Motor neuron (in vitro differentiated cells): ENCODE measurements at places on chromosomes 2 and 18. TPM values are rescaled to one million over a fixed set of nuclear protein-coding genes. Genes with fewer than 3 reads are reported as not detected.

DNA sequence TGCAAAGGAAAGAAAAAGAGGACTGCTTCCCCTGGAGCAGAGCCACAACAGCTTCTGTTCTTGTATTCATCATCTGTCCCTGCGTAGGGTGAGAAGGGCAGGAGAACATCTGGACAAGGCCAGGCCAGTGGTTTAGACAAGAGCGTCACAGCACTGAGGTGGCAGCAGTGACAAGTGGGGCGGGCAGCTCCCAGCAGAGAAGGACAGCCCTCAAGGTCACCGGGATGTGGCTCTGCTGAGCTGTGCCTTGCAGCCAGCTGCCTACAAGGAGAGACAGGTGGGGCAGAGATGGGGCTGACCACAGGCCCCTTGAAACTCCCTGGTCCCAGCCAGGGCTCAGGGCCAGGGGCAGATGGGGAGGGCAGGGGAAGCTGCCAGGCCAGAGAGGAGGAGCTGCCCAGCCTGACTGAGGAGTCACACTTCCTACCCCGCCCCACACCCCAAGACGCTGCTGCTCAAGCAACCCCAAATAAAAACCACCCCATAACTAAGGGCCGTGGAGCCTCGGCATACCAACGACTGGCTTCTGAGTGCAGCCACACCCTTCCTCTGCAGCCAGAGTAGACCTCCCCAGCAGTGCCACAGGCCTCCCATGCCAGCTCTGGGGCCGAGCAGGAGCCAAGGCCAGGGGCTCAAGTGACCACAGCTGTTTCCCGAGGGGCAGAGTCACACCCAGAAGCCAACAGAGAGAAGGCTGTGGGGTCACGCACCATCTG is 5.4 kb downstream of the RAB11FIP5 start:
- no peak for ATAC-seq

DNA sequence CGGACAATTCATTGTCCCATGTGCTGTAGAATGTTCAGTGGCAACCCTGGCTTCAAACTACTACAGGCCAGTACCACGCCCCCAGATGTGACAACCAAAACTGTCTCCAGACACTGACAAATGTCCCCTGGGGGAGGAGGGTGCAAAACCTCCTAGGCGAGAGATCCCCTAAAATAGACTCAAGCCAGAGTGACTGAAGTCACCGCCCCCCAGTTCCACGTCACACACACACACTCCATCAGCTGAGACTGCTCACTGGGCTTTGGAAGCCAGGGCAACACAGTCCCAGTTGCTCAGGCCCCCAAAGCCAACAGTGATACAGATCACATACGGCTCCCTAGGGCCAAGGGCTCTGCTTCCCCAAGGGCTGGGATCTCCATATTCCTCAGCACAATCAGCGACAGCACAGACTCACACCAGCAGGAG is 19.1 kb downstream of the HDAC4 start:
- peak; percentile 76 for ATAC-seq

ZCCHC2 gene
- total RNA-seq: 9.3 and 12.0 TPM in 2 replicates

PDE1A gene
- total RNA-seq: 11.1 and 13.5 TPM in 2 replicates

GRCh38 chr2:177891533-177891932 is 181.0 kb downstream of the PDE11A start:
- no peak for ATAC-seq

GRCh38 chr2:224417947-224418346 is 16.0 kb upstream of the FAM124B start:
- no peak for ATAC-seq

DNA sequence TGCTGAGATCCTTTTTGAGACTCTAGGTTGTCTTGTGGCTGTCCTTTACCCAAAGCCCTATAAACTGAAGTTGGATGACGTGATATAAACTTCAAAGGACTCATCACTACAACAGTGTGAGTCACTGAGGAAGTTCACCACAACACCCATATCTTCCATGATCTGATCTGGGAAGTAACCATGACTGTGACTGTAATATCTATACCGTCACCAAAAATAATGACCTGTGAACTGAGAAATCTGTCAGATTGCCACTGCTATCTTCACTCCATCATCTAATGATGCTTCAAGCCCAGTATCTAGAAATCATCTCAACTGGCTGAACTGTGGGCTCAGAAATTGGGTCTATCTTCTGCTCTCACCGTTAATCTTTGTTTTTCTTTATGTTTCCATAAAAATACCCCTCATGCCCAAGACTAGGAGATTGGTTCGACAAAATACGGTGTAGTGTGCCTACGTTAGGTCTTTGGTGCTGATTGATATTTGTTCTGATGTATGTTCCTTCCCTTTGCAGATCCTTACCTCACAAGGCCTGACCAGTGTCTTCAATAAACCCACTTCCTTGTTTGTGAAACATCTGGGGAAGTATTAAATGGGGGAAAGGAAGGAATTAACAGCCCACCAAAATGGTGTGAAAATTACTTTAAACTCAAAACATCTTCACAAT is 78.2 kb downstream of the MYL12B start:
- ATAC-seq: no peak

GRCh38 chr2:128442053-128442751 is 123.5 kb upstream of the HS6ST1 start:
- ATAC-seq: no peak

- ATAC-seq: peak; percentile 95
These were observed 2.1 kb downstream of the TMEM247 start for GRCh38 chr2:46481198-46482193.

DNA sequence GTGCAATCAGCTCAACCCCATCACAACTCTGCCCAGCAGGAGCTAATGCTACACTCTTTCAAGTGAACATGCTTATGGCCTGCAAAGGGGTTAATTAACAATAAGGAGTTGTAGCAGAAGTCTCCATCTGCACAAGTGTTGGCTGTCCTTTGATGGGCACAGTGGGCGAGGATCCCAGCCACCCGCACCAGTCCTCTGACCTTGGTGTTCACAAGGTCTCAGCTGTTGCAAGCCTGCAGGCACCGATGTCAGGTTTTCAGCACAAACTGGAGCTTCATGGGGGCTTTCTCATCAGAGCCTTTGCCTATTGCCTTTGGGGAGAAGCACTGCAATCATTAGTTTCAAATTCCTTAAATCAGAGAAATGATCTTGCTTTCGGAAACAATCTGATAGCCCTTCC is 60.9 kb upstream of the TMEM178A start:
- no peak for ATAC-seq

GRCh38 chr18:45825258-45826044 is at the start of gene SIGLEC15:
Gene SIGLEC15 (plus strand): TSS chr18:45825675. CDS start chr18:45825729, 54 bp downstream.
- ATAC-seq: no peak

C2orf78 gene
- total RNA-seq: 0.10 TPM in 1 of 2 replicates, not detected in the other

- no peak for ATAC-seq
These were observed 456.7 kb downstream of the NRXN1 start for GRCh38 chr2:50575232-50575631.

ABI2 gene
- 76.4 and 90.0 TPM in 2 replicates for total RNA-seq

LOXHD1 gene
- total RNA-seq: 0.25 and 0.27 TPM in 2 replicates

DNA sequence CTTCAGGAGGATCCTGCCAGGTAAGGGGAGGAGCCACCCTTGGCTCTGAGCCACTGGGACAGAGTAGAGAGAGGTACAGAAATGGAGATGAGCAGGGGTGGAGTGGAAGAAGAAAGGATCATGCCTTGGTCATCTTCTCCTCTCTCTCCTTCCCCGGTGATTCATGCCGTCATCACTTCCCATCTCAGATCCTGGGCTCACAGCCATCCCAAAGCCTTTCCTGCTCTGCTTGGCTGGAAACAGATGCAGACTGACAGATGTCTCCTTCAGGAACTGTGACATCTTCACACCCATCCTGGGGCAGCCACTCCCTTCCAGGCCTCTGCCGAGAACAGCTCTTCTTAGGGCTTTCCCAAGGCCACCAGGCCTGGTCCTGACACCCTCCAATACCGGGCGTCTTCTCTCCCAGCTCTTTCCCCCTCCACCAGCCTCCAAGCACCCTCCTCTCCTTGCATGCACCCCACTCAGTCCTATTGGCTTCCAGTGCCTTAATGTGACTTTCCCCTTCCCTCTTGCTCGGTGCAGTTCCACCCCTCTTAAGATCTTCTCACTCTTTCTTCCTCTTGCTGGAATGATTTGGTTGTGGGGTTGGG is 58.3 kb upstream of the TNP1 start:
- no peak for ATAC-seq

DNA sequence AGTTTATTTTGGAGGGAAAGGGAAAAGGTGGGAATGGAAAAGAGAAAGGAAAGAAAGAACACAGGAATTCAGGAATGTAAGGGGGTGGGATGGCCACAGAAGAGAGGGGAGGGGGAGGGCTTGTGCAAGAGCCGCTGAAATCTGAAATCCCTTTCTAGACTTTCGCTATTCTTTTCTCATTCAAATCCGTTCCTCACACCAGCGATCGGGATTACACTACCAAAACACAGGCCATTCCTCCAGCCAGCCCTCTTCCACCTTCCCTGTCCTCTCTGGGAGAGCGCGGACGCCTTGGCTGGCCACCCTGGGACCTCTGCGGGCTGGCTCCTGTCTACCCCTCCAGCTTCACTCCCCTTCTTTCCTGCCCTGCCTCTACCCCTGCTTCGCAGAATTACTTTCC is 102.3 kb downstream of the CDCA7 start:
- no peak for ATAC-seq

DNA sequence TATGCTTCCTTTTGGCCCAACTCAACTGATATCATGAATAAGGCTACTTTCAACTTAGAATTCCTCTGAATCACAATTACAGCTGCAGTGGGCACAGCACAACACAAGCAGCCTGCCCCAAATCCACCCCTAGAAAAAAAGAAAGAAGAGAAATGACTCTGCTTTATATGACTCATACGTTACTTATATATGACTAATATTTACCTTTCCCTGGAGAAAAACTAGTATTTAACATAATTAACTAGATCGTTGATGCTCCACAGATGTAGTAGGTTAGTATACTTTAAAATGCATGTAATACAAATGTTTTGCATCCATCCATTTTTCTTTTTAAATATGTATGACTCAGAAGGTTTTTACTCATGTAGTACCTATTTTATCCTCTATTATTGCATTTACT is 133.3 kb upstream of the UNC80 start:
- no peak for ATAC-seq

DNA sequence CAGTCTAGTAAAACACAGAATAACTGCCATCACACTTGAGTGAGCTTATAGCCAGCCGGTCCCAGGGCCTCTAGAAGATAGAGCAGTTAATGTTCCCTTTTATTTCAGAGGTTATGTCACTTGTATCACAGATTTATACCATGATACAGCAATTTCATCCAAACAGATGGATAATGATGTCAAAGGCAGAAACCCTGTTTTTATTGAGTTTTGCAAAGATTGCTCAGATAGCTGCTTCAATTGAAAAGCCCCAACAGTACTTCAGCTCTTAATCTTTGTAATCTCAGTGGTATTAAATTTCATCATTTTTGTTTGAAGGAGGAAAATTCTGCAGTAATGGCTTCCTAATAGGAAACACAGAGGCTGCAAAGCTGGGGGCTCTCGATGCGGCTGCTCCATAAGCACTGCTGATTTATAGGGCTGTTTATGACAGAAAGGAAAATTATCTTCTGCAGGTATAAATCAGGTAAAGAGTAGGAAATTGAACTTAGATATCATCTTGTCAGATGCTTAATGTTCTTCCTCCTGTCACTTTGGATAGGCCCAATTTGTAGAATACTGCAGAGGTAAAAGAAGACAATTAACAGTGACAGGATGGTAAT is 112.3 kb downstream of the LNPK start:
- ATAC-seq: no peak

DNA sequence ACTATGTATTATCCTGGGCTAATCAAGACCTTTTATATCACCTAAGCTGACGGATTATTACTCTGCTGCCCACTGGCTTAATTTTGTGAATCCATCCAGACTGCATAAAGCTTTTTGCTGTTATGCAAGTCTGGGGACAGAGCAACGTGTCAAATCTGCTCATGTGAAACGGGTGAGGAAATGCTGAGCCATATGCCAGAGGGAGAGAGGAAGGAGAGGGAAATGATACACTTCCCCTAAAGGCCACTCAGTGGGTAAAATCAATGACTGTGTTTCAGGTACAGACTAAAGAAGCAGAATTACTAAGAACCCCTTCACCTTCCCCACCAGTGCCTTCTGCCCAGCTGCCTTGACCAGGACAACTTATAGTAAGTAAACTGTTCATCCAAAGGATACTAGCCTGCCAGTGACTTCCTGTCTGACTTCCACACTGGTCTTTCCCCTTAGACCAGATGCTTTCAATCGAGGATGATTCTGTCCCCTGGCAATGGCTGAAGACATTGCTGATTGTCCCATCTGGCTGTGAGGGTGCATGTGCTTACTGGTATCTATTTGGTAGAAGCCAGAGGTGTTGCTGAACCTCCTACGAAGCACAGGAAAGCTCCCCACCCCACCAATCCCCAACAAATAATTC is 43.0 kb downstream of the STAT1 start:
- no peak for ATAC-seq

MAB21L4 gene
- total RNA-seq: 0.21 and 0.34 TPM in 2 replicates

GRCh38 chr2:50515638-50516037 is 516.3 kb downstream of the NRXN1 start:
- no peak for ATAC-seq

DNA sequence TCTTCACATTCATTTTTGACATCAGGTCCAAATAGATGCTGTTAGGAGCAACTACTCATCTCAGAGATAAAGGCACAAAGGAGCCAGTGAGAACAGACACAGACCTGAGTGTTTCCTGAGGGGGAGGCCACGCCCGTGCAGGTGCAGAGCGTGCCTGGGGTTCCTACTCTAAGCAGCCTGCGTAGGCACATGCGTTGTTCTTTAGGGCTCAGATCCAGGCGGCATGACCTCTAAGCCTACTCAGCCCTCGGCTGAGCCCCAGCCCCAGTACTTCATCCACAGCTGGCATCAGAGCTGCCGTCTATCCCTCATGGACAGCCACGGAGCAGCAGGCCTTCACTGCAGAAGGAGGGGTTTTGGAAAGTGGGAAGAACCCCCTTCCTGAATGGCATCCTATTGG is 54.9 kb upstream of the PXDN start:
- ATAC-seq: no peak

SH2D6 gene
- total RNA-seq: 0.38 and 1.4 TPM in 2 replicates

- ATAC-seq: no peak
These were observed 151.9 kb downstream of the ATP9B start for GRCh38 chr18:79221136-79221535.

NAGK gene
- total RNA-seq: 40.2 and 48.3 TPM in 2 replicates

DNA sequence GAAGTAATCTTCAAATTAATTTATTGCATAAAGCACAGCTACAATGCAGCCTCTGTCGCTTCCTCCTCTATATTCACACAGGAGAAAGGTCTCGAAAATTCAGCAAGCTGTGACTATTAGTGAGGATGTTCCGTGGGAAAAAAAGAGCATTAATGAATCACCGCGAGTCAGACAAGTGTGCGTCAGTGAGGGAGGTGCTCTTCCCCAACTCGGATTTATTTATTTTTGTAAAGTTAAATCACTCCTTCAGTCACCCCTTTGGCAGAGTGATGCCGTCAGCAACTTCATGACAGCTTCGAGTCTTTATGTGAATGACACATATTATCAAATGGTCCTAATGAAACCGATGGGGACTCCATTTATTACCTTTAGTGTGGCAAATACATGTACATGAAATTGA is 648.9 kb upstream of the SALL3 start:
- no peak for ATAC-seq

GRCh38 chr2:216161967-216162366 is 52.8 kb downstream of the XRCC5 start:
- ATAC-seq: no peak

PLB1 gene
- total RNA-seq: 1.3 and 1.5 TPM in 2 replicates

- no peak for ATAC-seq
These were observed 58.6 kb upstream of the CHN1 start for GRCh38 chr2:175063741-175064140.
